ENCODE measurements at places on chromosomes 2 and 18.

DNA sequence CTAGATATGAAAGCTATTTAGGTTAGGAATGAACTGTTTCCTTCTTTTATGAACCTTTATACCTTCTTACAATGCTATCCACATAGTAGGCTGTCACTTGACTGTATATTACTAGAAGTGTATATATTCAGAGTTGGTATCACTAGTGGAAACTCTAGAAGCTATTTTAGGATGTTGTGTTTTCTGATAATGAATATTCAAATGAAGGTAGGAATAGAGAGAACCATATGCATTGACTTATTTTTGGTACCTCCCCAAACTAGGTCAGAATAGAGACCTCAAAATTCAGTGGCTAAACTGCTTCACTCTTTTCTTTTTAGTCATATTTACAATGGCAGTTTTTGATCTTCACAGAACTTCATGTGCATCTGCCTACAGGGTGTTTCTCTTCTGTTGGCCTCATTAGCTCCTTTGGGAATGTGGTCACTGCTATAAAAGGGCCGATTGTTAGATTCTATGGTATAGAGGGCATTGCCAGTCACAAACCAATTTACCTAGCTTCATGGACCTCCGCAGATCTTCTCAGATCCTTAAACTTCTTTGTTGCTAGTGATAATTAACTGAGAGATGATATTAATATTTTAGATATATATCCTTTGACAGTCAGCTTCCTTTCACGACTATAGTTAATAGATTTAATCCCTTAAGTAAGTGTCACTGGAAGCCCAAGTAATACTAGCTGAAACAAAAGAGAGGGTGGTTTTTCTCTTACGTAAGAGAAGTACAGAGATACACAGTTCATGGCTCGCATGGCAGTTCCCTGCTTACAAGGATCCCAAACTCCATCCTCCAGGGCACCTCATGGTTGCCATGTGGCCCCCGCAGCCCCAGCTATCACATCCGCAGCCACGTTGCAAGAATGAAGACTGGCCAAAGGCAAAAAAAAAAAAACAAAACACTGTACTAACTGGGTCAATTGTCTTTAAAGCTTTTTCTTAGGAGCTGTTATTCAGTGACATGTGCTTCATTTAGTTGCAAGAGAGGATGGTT is 61.0 kb downstream of the TSPYL6 start:
- no peak for DNase-seq

DNA sequence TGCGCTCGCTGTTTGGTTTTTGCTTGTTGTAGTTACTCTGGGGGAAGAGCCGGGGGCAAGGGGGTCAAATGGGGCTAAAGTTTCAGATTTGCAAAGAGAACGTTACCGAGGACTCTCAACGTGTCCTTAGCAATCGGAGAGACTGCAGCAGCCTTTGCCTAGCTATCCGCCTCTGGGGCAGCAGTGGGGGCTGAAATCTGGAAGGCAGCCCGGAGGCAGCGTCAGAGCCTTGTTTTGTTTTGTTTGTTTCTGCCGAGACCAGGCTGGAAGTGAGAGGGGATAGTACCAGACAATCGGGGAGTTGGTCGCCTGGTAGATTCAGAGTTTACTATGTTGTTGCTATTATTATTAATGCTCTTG is 1.2 kb downstream of the CDH20 start:
- peak; percentile 49 for DNase-seq

- no peak for DNase-seq
These were observed 14.9 kb downstream of the VAPA start for GRCh38 chr18:9928646-9929259.

GRCh38 chr2:88091943-88092342 is 24.3 kb downstream of the SMYD1 start:
- DNase-seq = no peak

DNA sequence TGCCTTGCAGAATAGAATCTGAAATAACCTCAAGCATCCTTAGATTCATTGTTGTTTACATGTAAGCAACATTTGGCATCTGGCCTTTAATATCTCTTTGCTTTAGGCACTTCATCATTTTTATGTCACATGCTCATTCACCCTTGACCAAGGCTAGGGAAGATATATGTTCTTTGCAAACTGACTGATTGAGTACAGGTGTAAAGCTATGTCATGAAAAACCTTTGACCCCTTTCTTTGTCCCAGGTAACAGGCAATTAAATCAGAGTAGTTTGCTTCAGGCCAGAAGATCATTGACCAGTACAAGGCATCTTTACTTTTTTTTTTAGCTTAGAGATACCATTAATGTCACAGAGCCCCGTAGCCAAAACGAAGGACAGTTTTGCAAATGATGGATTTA is 520.6 kb downstream of the STK39 start:
- DNase-seq = no peak

- no peak for DNase-seq
These were observed 11.0 kb downstream of the CFAP65 start for GRCh38 chr2:219030177-219030940.

DNA sequence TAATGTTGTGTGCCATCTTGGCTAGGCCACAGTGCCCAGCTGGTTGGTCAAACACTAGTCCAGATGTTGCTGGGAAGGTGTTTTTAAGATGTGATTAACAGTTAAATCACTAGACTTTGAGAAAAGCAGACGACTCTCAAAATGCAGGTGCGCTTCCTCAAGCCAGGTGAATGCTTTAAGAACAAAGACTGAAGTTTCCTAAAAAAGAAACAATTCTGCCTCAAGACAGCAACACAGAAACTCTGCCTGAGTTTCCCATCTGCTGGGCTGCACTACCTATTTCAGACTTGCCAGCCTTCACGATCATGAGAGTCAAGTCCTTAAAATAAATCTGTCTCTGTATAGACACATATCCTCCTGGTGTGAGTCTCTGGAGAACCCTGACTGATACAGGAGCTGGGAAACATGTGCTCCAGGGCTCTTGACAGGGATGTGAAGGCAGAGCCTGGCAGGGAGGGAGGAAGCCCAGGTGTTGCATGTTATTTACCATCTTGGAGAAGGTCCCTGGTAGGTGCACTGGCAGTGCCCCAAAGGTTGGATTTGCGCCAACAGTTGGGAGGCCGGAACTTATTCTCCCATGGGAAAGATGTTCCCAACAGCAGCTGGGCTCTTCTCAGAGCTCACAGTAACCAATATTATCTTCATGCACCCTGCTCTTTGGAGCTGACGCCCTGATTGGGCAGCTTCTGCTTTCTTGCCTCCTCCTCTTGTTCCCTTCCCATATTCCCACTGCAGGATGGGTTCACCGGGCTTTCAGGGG is 43.9 kb downstream of the ST6GAL2 start:
- no peak for DNase-seq

DNA sequence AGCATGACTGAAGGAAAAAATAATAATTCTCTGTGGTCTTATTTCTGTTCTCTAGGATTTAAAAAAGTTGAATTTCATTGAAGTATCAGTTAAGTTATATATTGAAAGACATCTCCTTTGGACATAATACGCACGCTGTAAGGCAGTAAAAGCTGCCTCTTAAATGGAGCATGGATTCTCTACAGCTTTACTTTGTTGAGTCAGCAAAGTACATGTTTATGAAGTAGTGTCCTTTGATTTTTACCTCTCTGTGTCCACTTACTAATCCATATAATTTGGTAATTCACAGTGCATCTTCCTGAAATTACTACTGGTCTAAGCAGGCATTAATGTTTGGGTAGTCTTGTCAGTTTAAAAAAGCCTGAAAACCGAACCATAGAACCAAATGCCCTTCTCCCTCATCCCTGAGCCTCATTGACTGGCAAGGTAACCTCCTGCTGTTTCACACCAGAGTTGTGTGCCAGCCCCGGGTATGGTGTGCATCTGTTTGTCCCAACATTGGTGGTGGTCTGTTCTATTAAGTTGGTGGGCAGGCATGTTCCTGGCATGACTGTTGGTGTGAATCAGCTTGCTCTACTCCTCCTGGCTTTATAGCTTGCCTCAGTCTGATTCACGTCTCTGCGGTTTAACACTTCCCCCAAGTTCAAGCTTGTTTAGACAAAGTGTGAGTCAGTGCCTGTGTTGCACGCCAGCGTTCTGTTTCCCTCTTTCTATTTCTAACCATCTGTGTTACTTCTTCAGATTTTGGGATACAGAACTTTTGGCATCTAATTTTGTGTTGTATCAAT is 71.0 kb upstream of the ITM2C start:
- DNase-seq = peak; percentile 79

GRCh38 chr2:235468978-235469655 is 24.7 kb upstream of the AGAP1 start:
- DNase-seq = no peak

- DNase-seq = no peak
These were observed 3.6 kb downstream of the DIS3L2 start for GRCh38 chr2:231965102-231965501.

GRCh38 chr18:33804258-33804657 is 226.2 kb downstream of the ASXL3 start:
- no peak for DNase-seq

DNA sequence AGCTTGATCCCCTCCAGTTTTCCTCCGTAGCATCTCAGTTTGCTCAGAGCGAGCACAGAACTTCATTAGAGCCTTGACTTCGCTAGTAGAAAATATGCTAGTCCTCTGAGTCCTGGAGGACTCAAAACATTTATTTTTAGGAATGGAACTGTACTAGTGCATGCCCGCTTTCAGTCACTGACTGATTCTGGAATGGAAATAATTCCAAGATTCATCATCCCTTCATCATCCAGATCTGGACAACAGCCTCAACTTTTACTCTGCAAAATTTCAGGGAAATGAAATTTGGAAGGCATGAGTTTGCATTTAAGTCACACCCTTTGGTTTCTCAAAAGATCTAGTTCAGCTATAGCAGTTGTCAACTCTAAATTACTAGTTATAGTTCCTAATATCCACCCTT is 304.6 kb downstream of the XIRP2 start:
- no peak for DNase-seq

DNA sequence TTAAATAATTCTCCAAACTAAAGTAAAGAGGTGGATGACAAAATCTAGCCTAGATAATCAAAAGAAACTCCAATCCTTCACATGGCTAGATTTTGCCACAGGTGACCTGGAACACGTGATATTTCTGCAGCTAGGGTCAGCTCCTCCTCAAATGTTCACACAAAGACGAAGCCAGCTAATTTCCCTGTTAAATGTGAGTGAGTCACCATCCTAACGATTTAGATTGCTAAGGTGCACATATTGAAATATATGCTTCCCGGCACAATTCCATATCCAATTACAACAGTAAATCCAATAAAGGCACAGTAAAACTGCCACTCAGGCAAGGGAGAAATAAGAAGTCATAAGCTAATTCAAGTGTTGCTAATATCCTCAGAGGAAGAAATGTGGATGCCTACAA is 28.7 kb downstream of the IKZF2 start:
- no peak for DNase-seq

DNA sequence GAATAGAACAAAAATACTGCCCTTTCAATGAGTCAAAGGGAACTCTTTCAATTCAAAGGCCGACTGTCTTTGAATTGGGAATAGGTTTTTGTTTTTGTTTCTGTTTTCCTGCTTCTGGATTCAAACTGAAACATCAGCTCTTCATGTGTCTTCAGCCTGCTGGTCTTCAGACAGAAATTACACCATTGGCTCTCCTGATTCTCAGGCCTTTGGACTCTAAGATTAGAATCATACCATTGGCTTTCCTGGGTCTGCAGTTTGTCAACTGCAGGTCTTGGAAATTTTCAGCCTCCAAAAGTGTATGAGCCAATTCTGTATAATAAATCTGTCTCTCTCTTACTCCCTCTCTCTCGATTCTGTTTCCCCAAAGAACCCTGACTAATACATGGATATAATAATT is 31.1 kb downstream of the CTLA4 start:
- no peak for DNase-seq

GRCh38 chr18:62808123-62808522 is 92.8 kb downstream of the PHLPP1 start:
- no peak for DNase-seq

- no peak for DNase-seq
These were observed 16.2 kb downstream of the C2orf76 start for GRCh38 chr2:119350311-119350998.

DNA sequence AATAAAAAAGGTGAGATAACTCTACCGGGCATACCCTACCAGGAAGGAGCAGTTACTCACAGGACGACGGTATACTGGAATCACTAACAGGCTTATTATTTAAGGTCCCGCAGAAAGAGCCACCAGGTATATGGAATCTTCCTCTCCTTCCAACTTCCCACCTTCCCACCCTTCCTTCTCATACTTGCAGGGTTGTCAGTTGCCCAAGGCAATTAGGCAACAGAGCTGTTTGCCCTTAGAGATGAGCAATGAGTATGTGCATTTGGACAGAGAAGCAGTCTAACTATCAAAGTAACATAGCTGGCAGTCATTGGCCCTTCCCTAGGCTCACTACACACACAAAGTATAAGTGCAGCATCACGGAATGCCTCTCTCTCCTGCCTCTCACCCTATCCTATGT is 32.1 kb upstream of the EVA1A start:
- no peak for DNase-seq

DNA sequence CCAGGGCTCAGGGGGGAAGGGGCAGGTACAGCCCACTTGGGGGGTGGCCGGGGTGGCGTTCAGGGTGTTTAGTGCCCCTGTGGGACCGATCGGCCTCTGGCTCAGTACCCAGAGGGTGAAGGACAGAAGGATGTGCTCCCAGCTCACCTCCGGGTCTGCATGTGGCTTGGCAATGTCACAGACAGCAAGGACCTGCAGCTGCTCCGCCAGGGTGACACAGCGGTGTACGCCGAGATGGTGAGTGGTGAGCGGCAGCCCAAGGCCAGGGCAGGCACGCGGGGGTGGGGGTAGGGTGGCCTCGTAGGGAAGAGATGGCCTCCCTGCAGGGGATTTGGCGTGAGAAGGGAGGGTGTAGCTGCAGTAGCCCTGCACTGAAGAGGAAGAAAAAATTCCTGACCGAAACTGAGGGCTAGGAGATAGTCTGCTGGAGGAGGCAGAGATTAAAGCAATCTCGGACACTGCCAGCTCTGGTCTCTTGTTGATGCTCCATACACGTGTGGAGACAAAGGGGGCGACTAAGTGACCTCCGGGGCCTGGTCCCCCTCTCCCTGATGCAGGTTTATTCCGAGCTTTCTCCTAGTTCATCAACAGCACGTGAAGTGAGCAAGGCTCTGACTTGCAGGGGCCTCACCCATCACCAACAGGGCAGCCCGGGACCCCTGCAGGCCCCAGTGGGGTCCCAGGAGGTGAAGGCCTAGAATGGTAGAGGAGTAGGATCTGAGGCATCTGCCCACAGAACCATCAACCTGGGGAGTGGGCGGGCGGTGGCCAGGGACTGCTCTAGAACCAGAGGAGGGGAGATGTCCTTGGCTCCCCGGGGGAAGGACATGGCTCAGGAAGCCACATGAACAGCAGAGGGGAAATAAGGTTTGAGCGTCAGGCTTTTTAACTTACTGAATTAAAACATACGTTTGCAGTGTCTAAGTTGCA is 45.4 kb downstream of the FER1L5 start:
- DNase-seq = no peak

DNA sequence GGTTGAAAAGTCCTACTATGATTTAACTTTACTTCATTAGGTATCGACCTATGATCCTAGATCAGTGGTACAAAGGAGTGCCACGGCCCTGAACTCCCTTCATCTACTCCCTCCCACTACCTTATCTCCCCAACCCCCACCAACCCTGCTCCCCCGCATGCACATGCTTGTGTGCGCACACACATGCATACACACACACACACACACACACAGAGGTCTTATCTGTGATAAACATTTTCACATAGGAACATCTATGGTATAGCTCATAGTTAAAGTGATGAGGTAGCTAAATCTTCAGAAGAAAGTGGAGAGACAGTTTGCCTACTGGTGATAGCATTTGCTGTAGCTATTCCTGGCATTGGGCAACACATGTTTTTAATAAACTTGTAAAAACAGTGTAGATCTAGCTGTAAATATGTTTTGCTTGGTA is 471.3 kb downstream of the ZEB2 start:
- DNase-seq = no peak

- DNase-seq = no peak
These were observed 501.5 kb upstream of the CELF4 start for GRCh38 chr18:38067086-38067485.

Data from posterior cingulate gyrus (tissue), 11 donors.